Renal cortical epithelial cell (primary cell): ENCODE measurements at places on chromosomes 1 and 21.
A peak's percentile ranks its signal among the peaks of the same experiment; 100 is the strongest.

- no peak for DNase-seq
These were observed 109.5 kb upstream of the GRIK3 start for GRCh38 chr1:37143800-37144199.

DNA sequence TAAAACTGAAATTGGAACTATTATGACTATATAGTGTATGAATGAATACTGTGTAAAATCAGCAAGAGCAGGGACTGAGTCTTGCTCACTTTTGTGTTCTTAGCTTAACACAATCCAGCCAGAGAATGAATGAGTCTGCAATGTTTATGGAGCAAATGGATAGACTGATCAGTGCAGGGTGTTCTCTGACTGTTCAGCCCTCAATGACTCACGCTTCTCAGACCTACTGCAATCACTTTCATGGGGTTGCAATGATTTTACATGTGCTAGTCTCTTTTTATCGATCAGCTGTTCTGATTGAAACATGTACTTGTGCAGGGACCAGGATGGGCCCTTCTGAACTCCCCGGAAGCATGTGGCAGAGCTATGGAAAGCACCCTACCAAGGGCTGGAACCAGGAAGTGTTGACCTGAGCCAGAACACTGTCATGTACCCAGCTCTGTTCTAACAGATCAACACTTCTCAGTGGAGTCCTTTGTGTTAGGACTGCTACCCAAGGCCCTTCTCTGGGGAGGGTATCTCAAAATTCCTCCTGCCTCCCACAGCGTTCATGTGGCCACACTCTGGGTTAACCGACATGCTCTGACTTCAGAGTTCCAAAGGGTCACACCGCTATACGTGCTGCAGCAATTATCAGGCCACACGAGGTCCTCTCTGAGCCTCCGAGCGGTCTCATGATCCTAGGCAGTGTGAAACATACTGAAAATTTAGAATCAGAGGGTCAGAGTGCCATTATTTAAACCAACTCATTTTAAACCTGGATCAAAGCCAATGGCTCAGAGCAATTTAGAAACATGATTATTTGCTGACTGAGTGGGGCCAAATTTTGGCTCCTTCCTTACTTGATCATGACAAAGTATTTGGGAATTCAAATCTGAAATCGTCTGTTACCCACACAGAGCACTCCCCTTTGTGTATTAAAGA lies 35.2 kb downstream of the GRIK1 start:
- DNase-seq = peak; percentile 29

GRCh38 chr21:20789729-20790500 lies 208.3 kb upstream of the NCAM2 start:
- no peak for DNase-seq

- peak; percentile 41 for DNase-seq
These were observed 22.7 kb upstream of the SFT2D2 start for GRCh38 chr1:168202941-168203654.

- peak; percentile 63 for DNase-seq
These were observed 160.5 kb downstream of the CDC7 start for GRCh38 chr1:91661121-91661520.

- no peak for DNase-seq
These were observed 211.0 kb downstream of the PTPRU start for GRCh38 chr1:29447368-29447767.

- DNase-seq = no peak
These were observed 299.7 kb downstream of the GRIK1 start for GRCh38 chr21:29640080-29640508.

GRCh38 chr21:38721958-38722357 lies 83.8 kb upstream of the ETS2 start:
- peak; percentile 18 for DNase-seq

DNA sequence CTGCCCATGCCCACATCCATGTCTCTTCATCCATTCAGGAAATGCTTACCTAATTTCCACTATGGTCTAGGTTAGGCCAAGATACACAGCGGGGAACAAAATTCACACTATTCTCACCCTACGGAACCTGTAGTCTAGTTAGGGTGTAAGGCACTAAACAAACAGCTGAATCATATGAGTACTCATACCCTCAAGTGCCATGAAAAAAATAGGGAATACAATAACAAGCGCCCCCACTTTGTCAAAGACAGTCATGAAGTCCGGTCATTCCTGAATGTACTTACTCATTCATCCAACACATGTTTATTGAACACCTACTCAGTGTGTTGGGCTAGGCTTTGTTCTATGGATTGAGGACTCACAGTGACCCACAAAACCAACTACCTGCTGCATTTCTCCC lies 6.2 kb upstream of the FYB2 start:
- no peak for DNase-seq
